ENCODE measurements at places on chromosomes 12 and 14. TPM values are rescaled to one million over a fixed set of nuclear protein-coding genes. Genes with fewer than 3 reads are reported as not detected.

The LPAR5 gene
- not detected for total RNA-seq

The IFNG-AS1 gene
- total RNA-seq: not detected

The SLC10A1 gene
- not detected for total RNA-seq

The DICER1 gene
- 36.6 TPM for total RNA-seq

The EFCAB11 gene
- 6.1 TPM for total RNA-seq

The FGD4 gene
- total RNA-seq: 32.3 TPM

The IL31 gene
- not detected for total RNA-seq

The TCTN2 gene
- 9.8 TPM for total RNA-seq

The PLEKHD1 gene
- not detected for total RNA-seq

The NRXN3 gene
- total RNA-seq: 0.03 TPM

Measured in SK-MEL-5 (cell line).